HT1080 (cell line): ENCODE measurements at places on chromosomes 12 and 14. TPM values are rescaled to one million over a fixed set of nuclear protein-coding genes. Genes with fewer than 3 reads are reported as not detected.
A peak's percentile ranks its signal among the peaks of the same experiment; 100 is the strongest.

M6PR gene
- 428 and 528 TPM in 2 replicates for total RNA-seq

DNA sequence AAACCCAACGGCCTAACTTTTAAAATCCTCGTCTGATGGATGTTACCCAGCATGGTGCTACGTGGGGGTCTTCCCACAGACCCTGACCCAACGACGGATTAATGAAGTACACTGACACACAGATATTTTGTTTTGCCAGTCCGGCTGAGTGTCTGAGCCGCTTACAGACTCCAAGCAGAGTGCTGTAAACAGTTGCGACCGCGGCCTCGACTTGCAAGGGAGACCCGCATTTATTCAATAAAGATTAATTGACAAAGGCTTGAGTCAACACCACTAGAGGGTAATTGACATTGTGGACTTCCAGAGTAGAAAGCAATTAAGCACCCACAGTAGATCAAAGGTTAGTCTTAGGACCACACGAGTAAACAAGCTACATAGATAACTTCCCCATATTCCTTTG lies 1042.4 kb downstream of the AACS start:
- no peak for DNase-seq

WBP11 gene
- total RNA-seq, result 13.7 and 32.1 TPM in 2 replicates

- DNase-seq, result no peak
Observed at GRCh38 chr12:103654816-103655215, 67.7 kb downstream of the STAB2 start.

- DNase-seq, result no peak
Observed at GRCh38 chr14:94884616-94885230, 114.8 kb upstream of the GSC start.

GRCh38 chr12:120748242-120748641 lies 22.6 kb downstream of the ACADS start:
- no peak for DNase-seq

- no peak for DNase-seq
Observed at GRCh38 chr12:39972119-39972518, 133.8 kb downstream of the SLC2A13 start.

GLS2 gene
- not detected in 2 replicates for total RNA-seq

DNA sequence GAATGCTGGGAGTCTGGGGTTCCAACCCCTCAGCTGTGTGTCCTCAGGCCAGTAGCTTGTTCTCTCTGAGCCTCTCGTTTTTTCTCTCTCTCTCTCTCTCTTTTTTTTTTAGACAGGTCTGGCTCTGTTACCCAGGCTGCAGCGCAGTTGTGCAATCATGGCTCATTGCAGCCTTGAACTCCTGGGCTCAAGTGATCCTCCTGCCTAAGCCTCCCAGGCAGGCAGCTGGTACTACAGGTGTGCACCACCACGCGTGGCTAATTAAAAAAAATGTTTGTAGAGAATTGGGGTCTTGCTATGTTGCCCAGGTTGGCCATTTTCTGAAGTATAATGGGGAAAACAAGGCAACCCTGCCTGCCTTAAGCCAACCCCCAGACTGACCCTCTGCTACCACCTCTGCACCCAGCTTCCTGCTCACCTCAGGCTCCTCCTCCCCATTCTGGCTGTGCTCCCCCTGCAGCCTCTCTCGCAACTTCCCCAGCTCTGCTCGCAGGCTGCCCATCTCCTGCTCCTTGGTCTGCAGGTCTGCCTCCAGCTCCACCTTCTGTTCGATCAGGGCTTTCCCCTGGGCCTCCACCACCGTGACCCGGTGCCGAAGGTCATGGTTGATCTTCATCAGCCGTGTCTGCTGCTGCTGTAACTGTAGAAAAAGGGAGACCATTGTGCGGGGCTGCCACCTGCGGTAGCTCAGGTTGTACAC lies 35.2 kb downstream of the RILPL1 start:
- DNase-seq, result no peak

- no peak for DNase-seq
Observed at GRCh38 chr14:36627981-36628380, 33.7 kb upstream of the PAX9 start.

TMPRSS12 gene
- total RNA-seq, result not detected in 2 replicates

PDE3A gene
- 0.40 and 0.43 TPM in 2 replicates for total RNA-seq

OTOGL gene
- total RNA-seq, result under 0.01 and 0.02 TPM in 2 replicates

DNA sequence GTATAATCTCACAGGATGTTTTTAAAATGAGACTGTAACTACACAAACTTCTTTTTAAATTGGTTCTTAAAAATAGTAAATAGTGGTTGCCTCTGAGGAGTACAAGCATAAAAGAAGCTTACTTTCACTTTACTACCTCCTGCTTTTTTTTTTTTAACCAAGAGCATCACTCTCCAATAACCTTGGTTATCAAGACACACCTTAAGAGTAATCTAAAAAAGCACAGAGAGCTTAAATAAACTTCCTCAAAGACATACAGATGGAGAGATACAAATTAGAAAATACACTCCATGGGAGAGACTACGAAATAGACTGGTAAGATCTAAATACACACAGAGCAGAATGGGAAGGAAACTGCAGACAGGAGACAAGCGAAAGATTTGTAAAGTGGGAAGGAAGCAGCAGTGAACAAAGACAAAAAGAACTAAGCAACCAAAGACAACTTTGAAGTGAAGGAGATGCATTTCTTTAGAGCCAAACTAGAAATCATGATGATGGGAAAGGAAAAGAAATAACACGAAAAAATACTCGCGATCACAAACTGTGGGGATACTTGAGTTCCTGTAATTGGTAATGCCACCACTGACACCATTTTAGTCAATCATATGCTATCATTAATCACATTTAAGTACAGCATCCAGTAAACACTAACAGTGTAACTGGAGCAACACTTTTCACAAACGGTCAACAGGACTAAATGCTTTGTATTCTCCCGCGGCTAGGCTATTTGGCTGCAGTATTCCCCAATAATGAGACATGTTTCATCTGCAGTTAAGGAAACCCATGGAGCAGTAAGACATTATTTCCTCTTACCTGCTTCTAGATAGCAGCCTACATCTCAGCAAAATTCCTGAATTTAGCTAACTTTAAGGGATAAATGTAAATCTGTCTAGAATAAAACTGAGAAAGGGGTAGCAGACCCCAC lies 8.2 kb downstream of the SINHCAF start:
- peak; percentile 45 for DNase-seq

HOXC6 gene
- total RNA-seq, result 1.3 and 2.0 TPM in 2 replicates

DNA sequence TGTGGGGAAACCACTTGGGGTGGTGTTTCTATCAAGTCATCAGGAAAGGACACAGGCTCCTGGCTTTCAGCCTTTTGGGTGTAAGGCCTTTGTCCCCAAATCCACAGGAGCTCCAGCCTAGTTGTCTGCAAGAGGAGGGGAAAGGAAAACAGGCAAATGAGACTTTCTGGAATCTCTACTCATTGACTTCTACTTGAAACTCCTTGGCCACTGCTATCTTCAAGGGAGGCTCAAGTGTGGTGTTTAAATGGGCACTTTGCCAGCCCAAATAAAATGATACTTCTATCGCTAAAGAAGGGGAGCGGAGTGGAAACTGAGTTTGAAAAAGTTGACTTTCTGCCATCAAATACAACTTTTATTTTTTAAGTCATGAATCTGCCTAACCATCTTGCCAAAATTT lies 445.9 kb upstream of the RGS6 start:
- no peak for DNase-seq

DNA sequence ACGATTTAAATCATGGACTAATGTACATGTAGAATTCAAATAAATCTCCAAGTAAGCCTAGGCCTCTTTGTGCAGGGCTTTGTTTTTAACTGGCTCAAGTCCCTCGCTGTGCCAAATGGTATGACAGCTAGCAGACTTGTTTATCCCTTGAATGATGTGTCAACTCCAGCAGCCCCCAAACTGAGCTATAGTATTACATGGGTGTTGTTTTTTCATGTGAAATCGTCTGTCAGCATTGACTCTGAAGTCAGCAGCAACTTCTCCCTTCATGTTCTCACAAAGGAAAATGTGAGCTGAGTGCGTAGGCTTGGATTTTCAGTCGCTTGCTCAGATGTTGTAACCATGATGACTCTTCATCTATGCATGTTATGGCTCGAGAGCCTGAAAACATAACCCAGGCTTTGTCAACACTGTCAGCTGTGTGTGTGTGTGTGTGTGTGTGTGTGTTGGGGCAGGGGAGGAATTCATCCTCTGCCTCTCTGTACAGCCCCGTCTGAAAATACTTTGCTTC lies 73.3 kb downstream of the PTHLH start:
- peak; percentile 75 for DNase-seq
